ENCODE measurements at places on chromosomes 7 and 10.
A peak's percentile ranks its signal among the peaks of the same experiment; 100 is the strongest.

DNA sequence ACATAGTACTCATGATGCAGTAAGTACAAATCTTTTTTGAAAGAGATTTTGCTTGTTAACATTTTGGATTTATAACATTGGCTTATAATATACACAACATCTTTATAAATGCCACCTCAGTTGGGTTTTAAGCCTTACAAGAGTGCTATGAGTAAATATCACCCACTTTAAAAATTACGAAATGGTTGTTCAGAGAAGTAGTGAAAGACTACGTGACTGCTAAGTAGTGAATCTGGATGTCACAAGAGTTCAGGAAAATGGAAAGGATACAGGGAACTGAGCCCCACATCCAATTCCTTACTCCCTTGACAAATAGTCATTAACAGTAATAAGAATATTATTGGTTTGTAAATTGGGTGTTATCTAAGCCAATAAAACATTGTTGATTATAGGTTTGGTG lies 20.0 kb downstream of the TMEM106B start:
- DNase-seq, result no peak

DNA sequence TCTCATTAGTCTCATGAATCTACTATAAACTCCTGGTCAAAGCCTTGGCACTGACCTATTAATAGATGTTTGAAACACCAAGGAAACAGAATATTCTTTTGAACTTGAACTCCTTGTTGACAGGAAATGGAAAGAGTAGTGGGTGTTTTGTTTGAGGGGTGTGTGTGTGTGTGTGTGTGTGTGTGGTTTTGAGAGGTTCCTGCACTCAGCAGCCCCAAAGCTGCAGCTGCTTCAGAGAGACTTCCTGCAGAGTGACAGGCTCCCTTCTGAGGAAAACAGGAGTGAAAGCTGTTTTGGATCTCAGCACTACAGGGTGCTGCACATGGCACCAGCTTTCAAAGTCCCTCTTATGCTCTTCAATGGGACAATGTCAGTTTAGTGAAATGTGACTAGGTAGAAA lies 546.5 kb upstream of the STEAP1 start:
- no peak for DNase-seq

- no peak for DNase-seq
Measured at GRCh38 chr7:142308326-142308725, 50.5 kb upstream of the PRSS58 start.

DNA sequence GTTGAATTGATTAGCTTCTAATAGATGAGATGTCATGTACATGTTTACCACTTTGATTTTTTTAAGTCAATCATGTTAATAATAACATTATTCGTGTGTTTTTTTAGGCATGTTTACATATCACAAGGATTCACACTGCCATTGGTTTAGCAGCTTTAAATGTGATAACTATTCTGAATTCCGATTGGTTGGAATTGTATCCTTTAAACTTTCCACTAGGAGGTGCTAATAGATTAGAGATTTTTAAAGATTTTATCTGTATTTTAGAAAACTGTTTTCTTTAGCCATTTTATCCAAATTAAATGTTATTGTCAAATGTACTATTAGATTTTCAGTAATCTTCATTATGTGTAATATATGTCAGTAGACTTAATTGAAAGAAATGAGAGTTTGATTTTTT lies 83.2 kb downstream of the HECTD2 start:
- DNase-seq, result peak; percentile 20

- DNase-seq, result no peak
Measured at GRCh38 chr10:76882245-76882644, 755.4 kb downstream of the KCNMA1 start.

GRCh38 chr7:2539031-2539911 lies 16.1 kb downstream of the BRAT1 start:
- no peak for DNase-seq

GRCh38 chr10:3579845-3580244 lies 205.2 kb downstream of the KLF6 start:
- DNase-seq, result no peak

- no peak for DNase-seq
Measured at GRCh38 chr7:133064082-133064820, 17.6 kb downstream of the CHCHD3 start.

DNA sequence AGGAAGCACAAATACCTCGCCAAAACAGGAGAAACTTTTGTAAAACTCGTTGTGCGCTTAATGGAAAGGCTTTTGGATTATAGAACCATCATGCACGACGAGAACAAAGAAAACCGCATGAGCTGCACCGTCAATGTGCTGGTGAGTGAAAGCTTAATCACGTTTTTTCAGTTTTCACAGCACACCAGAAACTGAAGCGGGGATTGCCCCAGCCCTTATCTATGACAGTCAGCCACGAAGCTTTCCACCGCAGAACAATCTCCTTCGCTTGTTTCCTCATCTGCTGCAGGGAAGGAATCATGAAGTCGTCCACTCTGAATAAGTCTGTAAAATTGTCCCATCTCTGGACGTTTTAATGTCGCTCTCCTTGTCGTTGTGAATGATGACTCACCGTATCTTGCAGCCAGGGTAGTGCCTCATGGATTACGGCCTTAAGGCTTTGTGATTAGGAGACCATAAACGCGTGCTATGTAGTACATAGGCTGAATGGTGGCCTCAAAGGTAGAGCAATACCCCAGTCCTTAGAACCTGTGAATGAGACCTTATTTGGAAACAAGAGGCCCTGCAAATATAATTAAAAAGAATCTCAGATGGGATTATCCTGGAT lies 174.9 kb upstream of the NPS start:
- no peak for DNase-seq

DNA sequence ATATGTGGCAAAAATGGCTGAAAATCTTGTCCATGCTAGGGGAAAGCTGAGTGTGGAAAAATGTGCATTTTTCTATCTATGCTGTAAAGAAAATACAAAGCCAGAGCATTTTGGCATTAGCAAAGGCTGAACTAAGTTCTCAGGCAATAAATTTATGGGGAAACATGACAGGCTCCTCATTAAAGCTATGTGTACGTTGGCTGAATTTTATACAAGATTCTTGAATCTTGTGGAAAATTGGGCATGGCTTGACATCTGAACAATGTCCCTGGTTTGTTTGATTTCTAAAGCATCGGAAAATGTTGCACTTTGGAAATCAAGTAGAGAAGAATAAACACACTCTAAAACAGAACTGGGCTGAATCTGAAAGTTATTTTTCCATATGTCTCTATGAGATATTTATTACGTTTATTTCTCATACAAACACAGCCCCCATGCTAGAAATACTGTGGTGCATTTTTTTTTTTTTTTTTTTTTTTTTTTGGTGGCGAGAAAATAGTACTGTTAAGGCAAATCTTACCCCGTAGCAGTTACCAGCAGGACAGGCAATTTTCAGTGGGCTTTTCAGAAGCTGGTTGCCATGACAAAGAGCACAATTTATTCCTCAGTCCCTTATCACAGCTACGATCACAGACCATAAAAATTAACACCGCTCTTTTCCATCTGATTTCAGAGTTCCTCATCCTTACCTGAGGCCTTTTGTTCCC lies 16.9 kb downstream of the CPA1 start:
- no peak for DNase-seq

DNA sequence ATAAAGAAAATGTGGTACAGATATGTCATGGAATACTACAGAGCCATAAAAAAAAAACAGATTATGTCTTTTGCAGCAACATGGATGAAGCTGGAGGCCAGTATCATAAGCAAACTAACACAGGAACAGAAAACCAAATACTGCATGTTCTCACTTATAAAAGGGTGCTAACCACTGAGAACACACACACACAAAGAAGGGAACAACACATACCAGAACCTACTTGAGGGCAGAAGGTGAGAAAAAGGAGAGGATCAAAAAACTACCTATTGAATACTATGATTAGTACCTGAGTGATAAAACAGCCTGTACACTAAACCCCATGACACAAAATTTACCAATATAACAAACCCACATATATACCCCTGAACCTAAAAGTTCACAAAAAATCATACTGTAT lies 144.6 kb downstream of the TPK1 start:
- DNase-seq, result no peak

GRCh38 chr7:100171840-100172239 lies 3.4 kb upstream of the GAL3ST4 start:
- DNase-seq, result no peak

DNA sequence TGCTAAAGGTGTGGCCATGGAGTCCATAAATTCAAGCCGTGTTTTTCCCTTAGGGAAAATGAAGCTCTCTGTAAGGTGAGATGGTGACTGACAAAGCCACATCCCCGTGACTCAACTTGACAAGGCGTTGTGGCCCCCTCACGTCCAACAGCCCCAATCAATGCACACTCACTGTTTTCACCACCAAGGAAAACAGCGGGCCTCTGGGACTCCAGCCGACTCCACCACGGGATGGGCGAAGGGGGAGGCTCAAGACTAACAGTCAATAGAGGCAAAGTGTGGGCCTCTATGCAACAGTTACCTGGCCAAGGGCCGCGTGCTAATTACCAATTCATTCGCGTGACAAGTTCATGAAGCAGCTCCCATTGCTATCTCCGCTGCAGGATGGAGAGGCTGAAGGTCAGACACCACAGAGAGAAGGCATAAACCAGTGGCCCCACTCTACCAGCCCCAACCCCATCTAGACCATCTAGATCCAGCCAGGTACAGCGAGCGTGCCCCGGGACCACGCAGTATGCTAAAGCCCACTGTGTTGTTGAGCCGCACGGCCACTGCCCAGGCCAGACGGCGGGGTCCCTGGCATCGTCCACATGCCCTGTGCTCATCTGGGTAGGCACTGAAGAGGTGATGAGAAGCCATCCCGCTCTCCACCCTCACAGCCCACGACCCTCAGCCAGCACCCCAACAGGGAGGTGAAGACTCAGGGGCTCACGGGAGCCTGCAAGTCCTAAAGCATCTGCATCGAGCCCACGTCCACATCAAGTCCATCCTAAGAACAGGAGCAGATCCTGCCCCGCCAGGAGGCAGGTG lies 76.1 kb downstream of the PROSER2 start:
- no peak for DNase-seq

DNA sequence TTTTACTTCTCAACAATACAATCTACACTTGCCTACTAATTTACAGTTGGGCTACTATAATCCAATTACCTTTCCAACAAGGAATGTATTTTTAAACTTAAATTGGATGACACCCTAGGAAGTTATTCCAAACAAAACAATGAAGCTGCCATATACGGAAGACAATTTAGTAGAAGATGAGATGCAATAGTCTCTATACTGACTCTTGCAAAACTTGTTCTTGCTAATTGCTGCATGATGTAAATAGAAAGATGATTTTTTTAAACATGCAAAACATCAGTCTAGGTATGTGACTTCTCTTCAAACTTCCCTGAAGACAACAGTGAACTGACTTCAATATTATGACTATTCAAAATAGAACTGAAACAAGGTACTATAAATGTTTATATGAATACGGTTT lies 17.6 kb downstream of the NT5C3A start:
- DNase-seq, result no peak

DNA sequence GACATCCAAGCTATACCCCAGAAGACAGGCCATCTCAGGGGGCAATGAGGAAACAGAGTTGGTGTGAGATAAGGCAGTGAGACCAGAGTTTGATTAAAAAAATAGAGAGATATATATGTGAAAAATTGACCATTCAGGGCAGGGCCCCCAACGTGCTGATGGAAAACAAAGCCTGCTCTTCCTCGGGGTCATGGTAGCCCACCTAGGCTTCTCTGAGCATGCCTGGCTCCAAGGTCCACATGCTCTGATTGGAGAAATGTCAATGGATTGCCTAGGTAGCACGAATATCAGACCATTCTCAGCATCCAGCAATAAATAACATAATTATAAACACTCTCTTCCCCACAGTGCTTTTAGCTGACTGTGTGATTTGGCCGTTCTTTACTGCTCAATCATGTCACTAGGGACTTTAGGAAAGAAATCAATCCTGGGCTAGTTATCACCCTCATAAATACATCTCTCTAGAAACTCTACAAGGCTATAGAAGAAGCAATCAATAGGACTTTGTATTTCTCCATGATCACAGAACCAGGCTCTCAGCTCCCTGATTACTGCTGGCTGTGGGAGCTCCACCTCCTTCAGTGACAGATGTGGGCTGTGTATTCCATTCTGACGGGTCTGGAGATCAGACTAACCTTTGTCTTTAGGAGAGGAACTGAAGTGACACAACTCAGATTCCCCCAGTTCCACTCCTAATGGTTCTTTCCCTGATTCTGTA lies 766.4 kb downstream of the GRID1 start:
- DNase-seq, result no peak

GRCh38 chr7:106806556-106806955 lies 58.5 kb upstream of the PIK3CG start:
- no peak for DNase-seq

DNA sequence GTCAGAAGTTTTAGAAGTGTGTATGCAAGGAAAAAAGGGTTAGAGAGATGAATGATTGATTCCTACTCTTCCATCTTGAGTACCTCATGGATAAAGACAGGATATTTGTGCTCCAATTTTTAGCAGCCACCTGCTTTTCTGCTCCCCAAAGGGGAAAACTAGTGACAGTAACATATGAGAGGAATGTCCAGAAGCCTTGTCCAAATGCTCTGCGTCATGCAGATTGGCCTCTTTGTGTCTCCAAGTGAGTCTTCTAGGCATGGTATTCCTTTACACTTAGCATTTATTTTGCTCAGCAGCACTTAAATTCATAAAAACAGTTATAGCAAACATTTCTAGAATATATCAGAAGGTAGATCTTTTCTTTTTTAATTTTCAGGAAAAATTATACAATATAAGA lies 306.8 kb downstream of the CNTNAP2 start:
- no peak for DNase-seq

DNA sequence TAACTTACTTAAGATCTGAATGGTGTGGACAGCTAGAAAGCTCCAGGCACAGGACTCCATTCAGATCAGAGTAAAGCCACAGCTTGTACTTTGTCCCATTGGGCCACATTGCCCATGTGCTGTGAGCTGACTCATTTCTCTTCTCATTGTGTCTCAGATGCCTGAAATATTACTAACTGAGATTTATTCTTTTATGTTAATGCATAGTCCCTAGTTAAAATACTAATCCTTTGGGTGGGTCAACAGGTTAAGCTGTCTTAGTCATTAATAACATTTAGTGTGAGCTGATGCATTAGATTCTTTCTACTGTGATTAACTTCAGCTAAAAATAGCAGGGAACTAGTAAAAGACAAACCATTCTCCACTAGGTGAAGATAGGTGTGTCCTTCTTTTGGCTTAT lies 104.7 kb upstream of the ARMC3 start:
- DNase-seq, result no peak

Measured in AG09319 (cell line).